Bronchial epithelial cell (primary cell): ENCODE measurements at places on chromosomes 6 and 20. TPM values are rescaled to one million over a fixed set of nuclear protein-coding genes. Genes with fewer than 3 reads are reported as not detected.

RAET1G gene
- total RNA-seq, result 26.6 and 45.0 TPM in 2 replicates

- DNase-seq, result no peak
Observed at GRCh38 chr6:138728662-138729061, 44.9 kb upstream of the CCDC28A start.

DNA sequence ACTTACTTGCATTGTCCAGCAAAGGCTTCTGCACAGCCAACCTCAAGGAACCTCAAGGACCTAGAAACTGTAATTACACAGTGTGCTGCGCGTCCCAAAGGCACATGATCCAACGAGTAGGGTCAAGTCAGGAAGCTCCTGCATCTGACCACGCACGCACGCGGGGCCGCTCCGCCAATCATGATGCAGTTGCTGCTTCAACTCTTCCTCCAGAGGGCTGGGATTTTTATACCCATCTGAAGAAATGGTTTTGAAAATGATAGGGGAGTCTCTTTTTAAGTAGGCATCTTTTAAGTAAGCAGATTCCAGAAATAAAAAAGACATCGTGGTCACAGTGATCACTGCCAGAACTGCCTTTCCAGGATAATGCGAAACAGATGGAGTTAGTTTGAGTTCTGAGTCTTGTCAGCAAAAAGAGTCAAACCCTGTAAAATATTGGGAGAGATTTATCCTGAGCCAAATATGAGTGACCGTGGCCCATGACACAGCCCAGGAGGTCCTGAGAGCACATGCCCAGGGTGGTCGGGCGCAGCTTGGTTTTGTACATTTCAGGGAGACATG is 34.0 kb downstream of the KIF25 start:
- DNase-seq, result no peak

AHI1 gene
- 5.5 and 7.8 TPM in 2 replicates for total RNA-seq

PXMP4 gene
- 2.4 and 3.3 TPM in 2 replicates for total RNA-seq

FAM83C gene
- total RNA-seq, result 0.26 and 0.64 TPM in 2 replicates
